ENCODE measurements at places on chromosomes 11 and 22.
A peak's percentile ranks its signal among the peaks of the same experiment; 100 is the strongest.

DNA sequence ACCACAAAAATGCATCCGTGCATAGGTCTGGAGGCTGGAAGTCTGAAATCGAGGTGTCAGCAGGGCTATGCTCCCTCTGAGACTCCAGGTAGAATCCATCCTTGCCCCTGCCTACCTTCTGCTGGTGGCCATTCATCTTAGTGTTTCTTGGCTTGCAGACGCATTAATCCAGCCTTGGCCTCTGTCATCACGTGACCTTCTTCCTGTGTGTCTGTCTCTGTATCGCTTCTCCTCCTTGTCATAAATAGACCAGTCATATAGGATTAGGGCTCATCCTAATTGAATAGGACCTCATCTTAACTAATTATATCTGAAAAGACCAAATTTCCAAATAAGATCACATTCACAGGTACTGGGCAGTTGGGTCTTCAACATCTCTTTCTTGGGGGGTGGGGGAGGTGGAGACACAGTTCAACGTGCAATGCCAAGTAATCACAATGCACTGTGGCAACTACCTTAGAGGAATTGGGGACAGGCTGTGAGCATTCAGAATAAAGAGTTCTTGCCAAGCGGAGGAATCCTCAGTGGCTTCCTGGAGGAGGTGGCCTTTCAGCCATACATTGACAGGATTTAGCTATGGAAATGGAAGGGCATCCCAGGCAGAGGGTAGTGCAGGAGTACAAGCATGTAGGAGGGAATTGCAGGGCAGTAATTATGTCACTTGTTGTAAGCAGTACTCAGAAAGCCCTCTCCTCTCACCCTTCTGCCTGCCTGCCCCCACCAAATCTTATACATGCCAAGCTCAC lies 96.2 kb upstream of the SYT13 start:
- no peak for DNase-seq

DNA sequence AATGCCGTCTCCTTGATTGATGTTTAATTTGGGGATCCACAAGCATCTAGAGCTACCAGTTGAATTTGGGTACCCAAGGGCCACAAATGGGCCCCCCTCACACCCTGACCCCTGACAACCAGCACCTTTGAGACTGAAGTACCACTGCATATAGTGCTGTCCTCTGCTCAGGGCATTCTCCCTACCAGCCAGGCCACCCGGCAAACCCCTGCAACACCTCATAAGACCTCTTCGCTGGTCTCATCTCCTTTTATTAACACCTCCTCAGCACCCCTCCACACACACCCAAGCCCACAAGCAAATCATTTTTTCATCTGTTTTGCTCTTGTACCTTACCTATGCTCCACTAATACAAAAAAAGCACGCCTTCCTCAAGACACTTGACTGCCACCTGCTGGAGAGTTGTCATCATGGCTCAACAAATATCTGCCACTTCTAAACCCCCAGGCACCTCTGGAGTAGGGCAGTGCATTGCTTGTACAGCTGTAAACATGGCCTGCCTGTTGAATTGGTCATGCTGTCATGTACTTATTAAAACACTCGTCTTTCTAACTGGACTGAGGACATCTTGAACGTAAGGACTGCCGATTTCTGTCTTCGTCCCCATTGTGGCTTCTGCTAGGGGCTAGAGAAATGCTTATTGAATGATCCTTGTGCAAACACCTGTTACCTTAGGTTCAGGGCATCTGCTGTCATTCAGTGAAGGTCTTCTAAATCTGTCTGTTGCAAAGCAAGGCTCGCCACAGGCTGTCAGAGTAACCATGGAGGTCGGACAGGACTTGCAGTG lies 66.5 kb downstream of the BMAL1 start:
- peak; percentile 31 for DNase-seq

DNA sequence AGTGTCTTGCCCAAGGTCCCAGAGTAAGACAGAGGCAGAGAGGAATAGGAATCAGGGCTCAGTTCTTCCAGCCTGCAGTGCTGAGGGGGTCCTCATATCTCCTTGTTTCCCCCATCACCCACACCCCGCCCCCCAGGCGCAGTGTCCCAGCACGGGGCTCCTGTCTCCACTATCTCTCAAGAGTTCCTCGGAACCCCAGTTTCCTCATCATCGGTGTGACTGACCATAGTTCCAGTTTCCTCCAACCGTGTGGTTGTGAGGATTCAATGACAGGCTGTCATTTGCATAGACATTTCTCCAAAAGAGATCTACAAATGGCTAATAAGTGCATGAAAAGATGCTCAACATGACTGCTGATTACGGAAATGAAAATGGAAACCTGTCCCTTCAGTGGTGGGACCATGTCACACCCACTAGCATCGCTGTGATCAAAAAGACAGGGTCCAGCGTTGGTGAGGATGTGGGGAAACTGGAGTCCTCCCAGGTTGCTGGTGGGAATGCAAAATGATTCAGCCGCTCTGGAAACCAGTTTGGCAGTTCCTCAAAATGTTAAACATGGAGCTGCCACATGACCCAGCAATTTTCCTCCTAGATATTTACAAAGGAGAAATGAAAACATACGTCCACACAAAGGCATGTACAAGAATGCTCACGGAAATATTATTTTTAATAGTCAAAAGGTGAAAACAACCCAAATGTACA lies 31.8 kb upstream of the PDGFB start:
- DNase-seq = no peak

- no peak for DNase-seq
These were observed 19.7 kb upstream of the RAB38 start for GRCh38 chr11:88194990-88195389.

- DNase-seq = no peak
These were observed 87.8 kb upstream of the PHOX2A start for GRCh38 chr11:72331761-72332160.

GRCh38 chr22:19631899-19632667 lies 82.2 kb upstream of the SEPTIN5 start:
- no peak for DNase-seq

DNA sequence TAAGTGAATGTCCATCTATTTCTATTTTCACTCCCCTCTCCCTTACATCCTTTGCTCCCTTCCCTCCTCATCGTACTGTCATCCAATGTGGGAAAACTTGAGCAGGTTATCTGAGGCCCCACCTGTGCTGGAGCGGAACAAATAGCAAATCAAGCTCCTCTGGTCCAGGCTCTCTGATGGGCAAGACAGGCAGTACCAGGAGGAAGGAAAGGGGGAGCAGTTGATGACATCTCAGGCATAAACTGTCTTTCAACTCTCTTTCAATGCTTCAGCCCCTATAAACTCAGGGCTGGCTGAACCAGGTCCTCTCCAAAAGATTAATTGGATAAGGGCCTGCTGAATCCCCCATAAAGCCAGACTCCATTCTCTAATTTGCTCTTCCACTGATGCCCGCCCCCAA lies 1.5 kb upstream of the CCKBR start:
- no peak for DNase-seq

DNA sequence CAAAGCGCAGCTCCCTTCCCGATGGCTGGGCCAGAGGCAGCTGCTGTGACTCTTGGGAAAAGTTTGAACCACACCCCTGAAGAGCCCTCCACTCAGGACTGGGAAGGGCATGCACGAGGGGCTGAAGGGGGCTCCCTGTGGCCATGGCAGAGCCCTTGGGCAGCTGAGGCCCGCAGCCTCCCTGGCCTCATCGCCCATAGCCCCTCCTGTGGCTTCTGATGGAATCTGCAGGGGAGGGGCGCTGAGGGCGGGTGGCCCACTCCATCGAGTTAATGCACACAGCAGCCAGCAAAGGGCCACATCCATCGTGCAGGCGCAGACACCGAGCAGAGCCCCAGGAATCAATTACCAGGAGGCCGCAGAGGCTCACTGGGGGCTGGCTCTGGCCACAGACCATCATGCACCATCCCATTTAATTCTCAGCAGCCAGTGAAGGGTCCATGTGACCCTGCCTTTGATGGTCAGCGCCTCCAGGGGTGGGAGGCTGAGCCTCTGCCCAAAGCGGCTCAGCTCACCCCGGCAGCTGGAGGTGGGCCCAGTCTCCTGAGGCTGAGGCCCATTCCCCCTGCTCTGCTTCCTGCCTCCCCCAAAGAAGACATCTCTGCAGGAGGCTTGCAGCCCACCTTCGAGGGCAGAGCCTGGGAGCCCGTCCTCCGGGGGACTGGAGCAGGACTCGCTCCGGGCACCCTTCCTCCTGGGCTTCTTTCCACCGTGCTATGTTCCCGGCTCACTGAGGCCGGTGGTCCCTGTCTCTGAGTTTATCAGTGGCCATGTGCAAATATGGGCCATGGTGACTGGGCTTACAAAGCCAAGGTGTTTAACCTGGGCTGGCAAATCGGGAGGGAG lies 1410.2 kb downstream of the BRD1 start:
- DNase-seq = no peak

DNA sequence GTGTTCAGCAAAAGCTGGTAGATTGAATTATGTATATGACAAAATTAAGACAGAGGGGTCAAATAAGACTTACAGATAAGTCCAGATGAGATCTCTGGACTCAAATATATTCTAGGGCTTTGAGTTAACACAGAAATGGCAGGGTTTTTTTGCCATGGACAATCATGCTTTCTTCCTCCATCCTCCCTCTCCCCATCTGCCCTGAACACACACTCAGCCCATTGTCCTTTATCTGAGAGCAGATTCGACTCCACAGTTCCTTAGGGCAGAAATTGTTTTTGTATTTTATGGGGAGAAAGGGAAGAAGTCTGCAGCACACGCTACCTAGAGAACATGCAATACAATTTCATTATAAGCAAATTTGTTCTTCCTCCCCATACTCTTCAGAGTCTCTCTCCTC lies 86.8 kb downstream of the SLC1A2 start:
- no peak for DNase-seq

- DNase-seq = no peak
These were observed 32.9 kb upstream of the EED start for GRCh38 chr11:86211619-86212018.

DNA sequence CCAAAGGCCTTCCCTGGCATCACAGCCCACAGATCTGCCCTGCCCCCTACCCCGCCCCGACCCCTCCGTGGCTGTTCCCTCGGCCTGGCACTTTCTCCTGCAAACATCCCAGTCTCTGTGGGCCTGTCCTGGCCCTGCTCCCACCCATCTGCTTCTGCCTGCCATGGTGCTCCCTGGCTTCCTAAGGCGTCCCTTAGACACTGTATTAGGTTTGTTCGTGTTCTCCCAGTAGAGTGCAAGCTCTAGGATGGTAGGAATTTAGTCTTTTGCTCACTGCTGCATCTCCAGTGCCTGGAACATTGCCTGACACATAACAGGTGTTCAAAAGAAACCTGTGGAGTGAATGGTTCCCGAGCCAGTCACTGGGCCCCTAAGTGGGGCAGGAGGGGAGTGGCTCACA lies 69.6 kb upstream of the PITPNB start:
- DNase-seq = no peak

- DNase-seq = no peak
These were observed 24.5 kb upstream of the DGKZ start for GRCh38 chr11:46322759-46323158.

GRCh38 chr22:44625981-44626687 lies 75.9 kb upstream of the PRR5 start:
- DNase-seq = peak; percentile 41

DNA sequence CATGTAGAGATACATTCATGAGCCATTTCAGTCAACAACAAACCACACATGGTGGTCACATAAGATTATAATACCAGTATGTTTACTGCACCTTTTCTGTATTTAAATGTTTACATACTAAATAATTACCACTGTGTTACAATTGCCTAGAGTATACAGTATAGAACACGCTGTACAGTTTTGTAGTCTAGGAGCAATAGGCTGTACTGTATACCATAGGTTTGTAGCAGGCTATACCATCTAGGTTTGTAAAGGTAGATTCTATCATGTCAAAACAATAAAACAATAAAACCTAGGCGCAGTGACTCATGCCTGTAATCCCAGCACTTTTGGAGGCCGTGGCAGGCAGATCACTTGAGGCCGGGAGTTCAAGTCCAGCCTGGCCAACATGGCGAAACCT lies 1.1 kb downstream of the TRIM48 start:
- no peak for DNase-seq

DNA sequence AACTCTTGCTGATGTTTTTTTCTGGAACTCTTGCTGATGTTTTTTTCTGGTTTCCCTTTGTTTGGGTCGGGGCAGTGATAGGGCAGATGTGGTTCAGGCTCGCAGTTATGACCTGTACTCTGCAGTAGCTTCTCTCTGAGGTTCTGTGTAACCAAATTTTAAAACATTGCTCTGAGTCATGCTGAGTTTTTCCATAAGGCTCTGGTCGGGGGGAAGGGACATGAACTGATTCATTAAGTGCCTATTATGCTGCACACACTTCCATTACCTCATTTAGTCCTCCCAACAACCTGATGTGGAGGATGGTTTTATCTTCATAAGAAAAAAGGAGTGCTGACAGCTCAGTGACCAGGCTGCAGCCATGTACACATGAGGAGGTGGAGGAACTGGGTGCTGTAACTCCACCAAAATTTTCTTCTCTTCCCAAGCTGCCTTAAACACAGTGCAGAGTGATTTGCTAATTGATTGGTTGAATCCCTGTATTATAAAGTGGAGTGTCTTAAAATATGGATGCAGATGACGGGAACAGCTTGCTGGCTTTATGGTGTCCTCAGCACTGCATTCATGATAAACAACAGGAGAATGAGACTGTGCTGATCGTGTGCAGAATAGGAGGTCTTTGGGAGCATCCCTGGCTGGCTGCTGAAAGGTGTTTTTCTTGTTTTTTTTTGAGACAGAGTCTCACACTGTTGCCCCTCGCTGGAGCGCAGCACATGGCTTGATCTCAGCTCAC lies 19.1 kb downstream of the TNRC6B start:
- no peak for DNase-seq

GRCh38 chr22:39556970-39557841 lies 13.3 kb upstream of the CACNA1I start:
- DNase-seq = no peak

DNA sequence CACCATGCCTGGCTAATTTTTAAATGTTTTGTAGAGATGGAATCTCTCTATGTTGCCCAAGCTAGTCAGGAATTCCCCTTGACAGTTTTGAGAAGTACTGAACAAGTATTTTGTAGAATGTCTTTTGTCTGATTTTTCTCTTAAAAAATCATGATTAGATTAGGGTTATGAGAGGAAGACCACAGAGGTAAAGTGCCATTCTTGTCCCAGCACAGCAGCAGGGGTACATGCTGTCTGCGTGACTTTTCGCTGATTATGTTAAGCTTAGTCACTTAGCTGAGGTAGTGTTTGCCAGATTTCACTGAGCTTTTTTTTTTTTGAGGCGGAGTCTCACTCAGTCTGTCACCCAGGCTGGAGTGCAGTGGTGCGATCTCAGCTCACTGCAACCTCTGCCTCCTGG lies 13.6 kb upstream of the NUP160 start:
- DNase-seq = no peak

- DNase-seq = no peak
These were observed 53.3 kb upstream of the BMAL1 start for GRCh38 chr11:13224324-13224723.

All from GDM1 (cell line).